ENCODE measurements at places on chromosomes 6 and 20.

GRCh38 chr6:113634352-113635163 lies 222.6 kb upstream of the MARCKS start:
- H3K36me3 ChIP-seq: no peaks in the 10 kb centered on the region
- no peak overlapping the region for H3K4me3 ChIP-seq
- no peak overlapping the region for H3K27ac ChIP-seq
- no peak for DNase-seq
- no peaks in the 10 kb centered on the region for H3K27me3 ChIP-seq
- H3K4me1 ChIP-seq: peaks cover 14% of the 10 kb centered on the region

DNA sequence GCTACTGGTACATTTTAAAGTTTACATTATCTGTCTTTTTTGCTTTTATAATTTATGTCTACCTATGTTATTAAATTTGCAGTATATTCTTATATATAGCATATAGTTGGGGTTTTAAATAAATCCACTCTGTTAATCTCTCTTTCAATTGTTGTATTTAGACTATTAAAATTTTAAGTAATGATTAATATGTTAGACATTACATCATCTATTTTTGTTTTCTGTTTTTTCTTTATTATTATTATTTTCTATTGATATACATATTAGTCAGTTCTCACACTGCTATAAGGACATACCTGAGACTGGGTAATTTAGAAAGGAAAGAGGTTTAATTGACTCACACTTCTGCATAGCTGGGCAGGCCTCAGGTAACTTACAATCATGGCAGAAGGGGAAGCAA lies 1338.2 kb upstream of the GJE1 start:
- no peaks in the 10 kb centered on the region for H3K27me3 ChIP-seq
- no peak overlapping the region for H3K4me3 ChIP-seq
- no peak overlapping the region for H3K27ac ChIP-seq
- no peaks in the 10 kb centered on the region for H3K36me3 ChIP-seq

GRCh38 chr6:101818051-101818450 lies 424.5 kb downstream of the GRIK2 start:
- no peaks in the 10 kb centered on the region for H3K36me3 ChIP-seq
- no peak overlapping the region for H3K27ac ChIP-seq
- no peaks in the 10 kb centered on the region for H3K4me1 ChIP-seq
- H3K4me3 ChIP-seq: no peak overlapping the region
- H3K27me3 ChIP-seq: no peaks in the 10 kb centered on the region
- no peak for DNase-seq

DNA sequence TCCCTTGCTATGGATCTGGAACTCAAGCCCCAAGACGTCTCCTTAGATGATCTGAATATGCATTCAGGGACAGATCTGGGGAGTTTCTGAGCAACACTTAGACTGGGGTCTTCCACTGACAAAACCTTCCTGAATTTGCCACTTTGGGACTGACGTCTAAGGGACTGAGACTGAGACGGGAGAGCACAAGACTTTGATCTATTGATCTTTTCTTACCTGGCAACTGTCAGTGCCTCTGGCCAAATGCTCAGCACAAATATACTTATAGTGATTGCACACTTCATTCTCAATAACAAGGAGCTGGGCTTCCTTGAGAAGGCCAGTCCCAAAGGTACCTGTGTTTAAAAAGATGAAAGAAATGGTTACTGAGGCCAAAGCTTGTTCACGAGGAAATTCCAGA lies 131.8 kb downstream of the LPA start:
- no peak for DNase-seq
- H3K4me3 ChIP-seq: no peak overlapping the region
- H3K36me3 ChIP-seq: no peaks in the 10 kb centered on the region
- H3K4me1 ChIP-seq: no peaks in the 10 kb centered on the region

DNA sequence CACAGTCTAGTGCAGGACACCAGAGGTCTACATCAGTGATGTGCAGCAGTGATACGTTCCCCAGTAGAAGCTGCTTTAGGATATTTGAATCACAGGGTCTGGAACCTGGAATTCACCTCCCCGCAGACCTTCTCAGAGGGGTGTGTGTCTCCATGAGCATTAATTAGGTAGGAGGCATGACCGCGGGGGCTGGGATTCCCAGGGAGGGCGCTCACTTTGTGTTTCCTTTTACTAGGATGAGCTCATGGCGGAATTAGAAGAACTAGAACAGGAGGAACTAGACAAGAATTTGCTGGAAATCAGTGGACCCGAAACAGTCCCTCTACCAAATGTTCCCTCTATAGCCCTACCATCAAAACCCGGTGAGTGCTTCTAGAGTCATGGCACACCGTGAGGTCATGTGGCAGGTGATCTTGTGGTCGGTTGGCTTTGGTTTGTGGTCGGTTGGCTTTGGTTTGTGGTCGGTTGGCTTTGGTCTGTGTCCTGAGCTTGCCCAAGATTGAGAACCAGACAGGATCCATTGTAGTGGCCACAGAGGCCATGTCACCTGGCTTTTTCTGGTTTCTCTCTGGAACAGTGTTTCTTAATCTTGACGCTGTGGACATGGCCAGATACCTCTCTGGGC lies 40.8 kb downstream of the CHMP4B start:
- peaks cover 25% of the 10 kb centered on the region for H3K4me1 ChIP-seq
- DNase-seq: no peak
- H3K4me3 ChIP-seq: no peak overlapping the region
- H3K36me3 ChIP-seq: peaks cover 33% of the 10 kb centered on the region
- no peaks in the 10 kb centered on the region for H3K27me3 ChIP-seq
- H3K27ac ChIP-seq: no peak overlapping the region

DNA sequence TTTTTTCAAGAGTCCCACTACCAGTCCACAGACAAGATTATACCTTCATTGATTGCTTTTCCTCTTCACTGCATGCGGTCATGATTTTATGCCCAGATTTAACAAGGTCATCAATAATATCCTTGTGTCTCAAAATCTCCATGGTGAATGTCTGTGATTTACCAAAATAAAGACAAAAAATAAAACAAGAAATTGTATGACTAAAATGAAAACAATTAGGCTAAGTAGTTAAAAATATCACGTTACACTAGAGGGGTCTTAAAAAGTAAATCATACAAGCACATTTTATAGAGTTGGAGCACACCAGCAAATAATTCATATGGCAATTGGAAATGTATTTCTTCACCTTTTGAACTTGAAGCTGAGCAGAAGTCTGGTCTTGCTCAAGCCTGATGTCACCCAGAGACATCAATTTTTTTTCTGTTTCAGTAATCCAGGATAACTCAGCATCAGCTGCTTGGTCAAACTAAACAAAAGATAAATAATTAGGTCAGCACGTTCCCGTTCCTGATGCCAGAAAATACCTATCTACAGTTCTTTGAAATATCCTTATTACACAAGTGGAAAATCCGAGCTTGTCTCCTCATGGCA lies 125.4 kb downstream of the DST start:
- H3K4me3 ChIP-seq: no peak overlapping the region
- no peak for DNase-seq
- H3K36me3 ChIP-seq: no peaks in the 10 kb centered on the region
- H3K27me3 ChIP-seq: no peaks in the 10 kb centered on the region

DNA sequence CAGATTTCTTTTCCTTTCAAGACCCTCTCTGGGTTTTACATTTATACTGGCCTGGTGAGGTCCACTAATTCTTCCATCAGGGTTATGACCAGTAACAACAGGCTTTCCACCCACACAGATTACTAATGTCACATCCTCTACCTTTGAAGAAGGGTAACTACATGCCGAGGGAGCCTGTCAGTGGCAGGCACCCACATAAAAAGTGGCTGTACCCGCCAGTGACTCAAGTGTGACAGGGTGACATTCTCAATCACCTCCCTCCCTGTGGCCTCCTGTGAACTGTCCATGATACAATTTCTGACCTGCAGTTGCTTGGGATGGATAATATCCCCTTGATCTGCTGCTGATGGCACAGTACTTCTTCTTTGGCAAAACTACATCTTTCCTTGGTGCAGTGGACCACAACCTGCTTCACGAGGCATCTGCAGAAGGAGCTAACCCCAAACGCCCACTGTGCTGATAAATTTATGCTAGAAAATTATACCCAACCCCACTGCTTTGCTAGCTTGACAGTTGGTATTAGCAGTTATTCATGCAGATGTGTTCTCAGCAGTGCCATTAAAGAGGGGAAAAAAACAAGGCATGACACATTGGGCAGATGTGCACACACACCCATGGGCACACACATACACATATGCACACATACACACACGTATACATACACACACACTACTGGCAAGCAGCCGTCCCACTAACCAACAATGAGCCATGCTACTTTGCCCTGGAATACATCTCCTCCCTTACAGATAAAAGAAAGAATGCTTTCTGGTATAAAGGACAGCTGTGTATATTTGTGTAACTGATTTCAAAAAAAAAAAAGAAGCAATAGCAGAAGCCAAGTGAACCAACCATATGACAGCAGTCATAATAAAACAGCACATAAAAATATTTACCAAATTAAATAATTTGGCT lies 20.8 kb downstream of the GFOD1 start:
- no peak overlapping the region for H3K4me3 ChIP-seq
- peak overlapping the region; percentile 29 for H3K27ac ChIP-seq
- H3K27me3 ChIP-seq: no peaks in the 10 kb centered on the region
- H3K36me3 ChIP-seq: peaks cover 3% of the 10 kb centered on the region
- no peak for DNase-seq

DNA sequence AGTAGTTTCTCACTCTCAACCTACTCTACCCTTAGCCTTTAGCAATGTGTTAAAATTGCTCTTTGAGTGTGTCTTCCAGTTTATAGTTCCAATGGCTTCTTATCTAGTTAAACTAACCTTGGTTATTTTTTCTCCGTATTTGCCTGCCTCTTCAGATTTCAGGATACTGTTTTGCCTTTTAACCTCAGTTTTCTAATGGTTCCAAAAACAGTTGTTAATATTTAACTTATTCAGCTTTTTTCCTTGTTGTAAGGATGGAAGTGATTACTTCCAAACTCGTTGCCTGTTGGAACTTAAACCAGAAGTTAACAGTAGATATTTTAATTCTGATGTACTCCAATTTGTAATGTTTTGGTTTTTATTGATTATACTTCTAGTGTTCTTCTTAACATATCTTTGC lies 1574.9 kb downstream of the HACE1 start:
- no peak overlapping the region for H3K4me3 ChIP-seq
- no peak for DNase-seq
- H3K36me3 ChIP-seq: peaks cover 1% of the 10 kb centered on the region
- no peak overlapping the region for H3K27ac ChIP-seq

DNA sequence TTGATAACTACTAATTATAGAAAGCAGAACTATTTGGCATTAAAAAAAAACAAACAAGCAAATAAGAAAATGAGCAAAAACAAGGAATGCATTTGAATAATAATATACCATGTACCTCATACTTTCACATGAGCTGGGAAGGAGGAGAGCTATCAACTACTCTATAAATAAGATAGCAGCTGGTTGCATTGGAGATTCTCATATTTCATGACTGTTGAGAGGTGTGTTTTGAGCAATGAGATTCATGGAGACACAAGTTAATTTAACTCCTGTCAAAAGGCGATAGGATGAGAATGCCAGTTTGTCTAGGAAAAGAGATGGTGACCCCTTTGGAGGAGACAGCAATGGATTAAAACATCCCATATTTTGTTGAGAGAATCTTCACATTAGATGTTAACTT lies 348.8 kb upstream of the SPTLC3 start:
- H3K4me3 ChIP-seq: no peak overlapping the region
- no peaks in the 10 kb centered on the region for H3K36me3 ChIP-seq
- H3K27me3 ChIP-seq: no peaks in the 10 kb centered on the region
- no peak for DNase-seq

DNA sequence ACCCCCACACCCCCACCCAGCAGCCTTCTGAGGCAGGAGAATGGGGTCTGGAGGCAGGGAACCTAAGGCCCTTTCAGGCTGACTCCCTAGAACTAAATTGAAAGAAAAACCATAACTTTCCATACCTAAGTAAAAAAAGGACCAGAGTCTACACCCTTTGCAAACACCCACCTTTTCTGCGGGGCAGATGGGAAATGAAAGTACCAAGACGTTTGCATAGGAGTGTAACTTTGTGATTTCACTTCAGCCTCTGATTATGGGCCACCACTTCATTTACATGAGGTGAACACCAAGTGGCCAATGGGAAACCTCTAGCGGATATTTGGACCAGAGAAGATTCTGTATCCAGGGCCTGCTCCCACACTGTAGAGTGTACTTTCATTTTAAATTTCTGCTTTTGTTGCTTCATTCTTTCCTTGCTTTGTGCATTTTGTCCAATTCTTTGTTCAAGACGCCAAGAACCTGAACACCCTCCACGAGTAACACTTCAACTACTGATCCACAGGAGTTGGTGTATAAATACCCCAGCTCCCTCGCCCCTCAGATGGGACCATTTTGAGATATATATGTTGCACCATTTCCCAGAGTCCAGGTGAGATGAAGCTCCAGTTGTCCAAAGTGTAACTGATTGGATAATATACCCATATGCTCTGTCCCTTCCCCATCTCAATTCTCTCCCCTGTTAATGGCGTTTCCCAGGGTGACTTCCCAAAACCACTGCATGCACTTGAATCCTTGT lies 18.9 kb upstream of the SRSF6 start:
- no peak overlapping the region for H3K4me3 ChIP-seq
- peaks cover 40% of the 10 kb centered on the region for H3K27me3 ChIP-seq
- no peak overlapping the region for H3K27ac ChIP-seq
- DNase-seq: no peak

DNA sequence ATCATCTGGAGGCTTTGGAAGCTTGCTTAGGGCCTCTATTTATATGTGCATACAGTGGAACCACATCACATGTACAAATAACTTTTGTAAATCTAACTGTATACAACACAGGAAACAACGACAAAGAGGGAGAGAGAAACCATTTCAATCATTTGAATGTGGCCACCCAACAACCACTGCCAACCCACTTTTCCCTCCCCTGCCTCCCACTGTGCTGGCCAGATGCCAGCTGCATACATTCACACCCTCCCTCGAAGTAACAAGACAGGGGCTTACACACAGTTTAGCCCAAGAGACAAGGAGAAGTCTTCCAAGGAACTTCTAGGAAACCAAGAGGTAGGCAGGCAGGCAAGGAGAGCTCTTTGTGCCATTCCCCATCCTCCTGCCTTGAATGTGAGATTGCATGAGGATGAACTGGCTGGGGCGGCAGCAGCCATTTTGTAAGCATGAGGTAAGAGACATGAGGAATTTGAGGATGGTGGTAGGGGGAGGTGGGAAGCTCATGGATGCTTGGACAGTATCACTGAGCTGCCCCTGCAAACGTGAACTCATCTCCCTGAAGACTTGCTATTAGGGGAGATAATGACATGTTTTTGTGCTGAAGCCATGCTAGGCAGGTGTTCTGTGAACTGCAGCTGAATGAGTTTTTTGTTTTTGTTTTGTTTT lies 18.2 kb downstream of the BMP7 start:
- peaks cover 6% of the 10 kb centered on the region for H3K4me1 ChIP-seq
- H3K36me3 ChIP-seq: no peaks in the 10 kb centered on the region
- H3K27me3 ChIP-seq: peaks cover 22% of the 10 kb centered on the region
- DNase-seq: no peak
- H3K27ac ChIP-seq: no peak overlapping the region

- H3K36me3 ChIP-seq: peaks cover 2% of the 10 kb centered on the region
- peaks cover 5% of the 10 kb centered on the region for H3K4me1 ChIP-seq
- no peak overlapping the region for H3K27ac ChIP-seq
- DNase-seq: no peak
These were observed 21.9 kb upstream of the STX16 start for GRCh38 chr20:58629215-58629580.

- no peak overlapping the region for H3K4me3 ChIP-seq
- DNase-seq: no peak
- H3K4me1 ChIP-seq: peaks cover 12% of the 10 kb centered on the region
- peaks cover 6% of the 10 kb centered on the region for H3K36me3 ChIP-seq
- no peak overlapping the region for H3K27ac ChIP-seq
These were observed 3.7 kb upstream of the MCM3 start for GRCh38 chr6:52288216-52288615.

- H3K4me1 ChIP-seq: no peaks in the 10 kb centered on the region
- H3K4me3 ChIP-seq: no peak overlapping the region
- no peaks in the 10 kb centered on the region for H3K36me3 ChIP-seq
- H3K27me3 ChIP-seq: no peaks in the 10 kb centered on the region
These were observed 152.5 kb downstream of the IBTK start for GRCh38 chr6:82095091-82095490.
